ENCODE measurements at places on chromosomes 3 and 15. TPM values are rescaled to one million over a fixed set of nuclear protein-coding genes. Genes with fewer than 3 reads are reported as not detected.

DNA sequence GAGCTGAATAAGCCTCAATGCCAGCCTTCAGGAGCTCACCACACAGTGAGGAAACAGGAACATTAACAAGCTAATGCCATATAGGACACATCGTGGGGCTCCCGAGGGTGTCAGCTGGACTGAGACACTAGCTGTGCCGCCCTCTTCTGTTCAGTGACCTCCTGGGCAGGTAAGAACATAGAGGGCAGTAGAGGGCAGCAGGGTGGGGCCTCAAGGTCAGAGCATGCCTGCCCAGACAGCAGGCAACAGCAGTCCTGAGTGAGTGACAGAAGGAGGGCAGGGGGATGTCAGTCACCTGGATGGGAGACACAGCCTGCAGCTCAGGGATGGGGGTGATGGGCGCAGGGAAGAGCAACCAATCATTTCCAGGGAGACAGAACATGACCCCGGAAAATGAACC lies 15.5 kb downstream of the NTRK3 start:
- no peak for DNase-seq

- no peak for DNase-seq
Measured at GRCh38 chr15:87944691-87945090, 311.8 kb downstream of the NTRK3 start.

DNA sequence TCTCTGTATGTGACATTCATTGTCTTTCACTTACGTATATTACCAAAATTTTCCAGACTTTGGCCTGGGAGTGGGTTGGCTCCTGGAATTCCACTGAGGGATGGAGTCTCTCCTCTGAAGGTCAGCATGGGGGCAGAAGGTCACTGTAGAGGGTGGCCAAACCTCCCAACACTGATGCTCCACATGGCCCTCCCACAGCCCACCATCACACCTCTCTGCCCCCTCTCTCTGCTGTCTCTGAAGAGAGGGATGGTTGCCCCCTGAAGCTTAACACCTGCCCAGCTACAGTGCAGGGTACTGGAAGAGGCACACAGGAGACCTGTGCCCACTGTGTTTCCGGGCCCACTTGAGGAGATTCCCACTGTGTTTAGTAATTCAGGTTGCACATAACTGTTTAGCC lies 52.2 kb downstream of the CMTM6 start:
- no peak for DNase-seq

DNA sequence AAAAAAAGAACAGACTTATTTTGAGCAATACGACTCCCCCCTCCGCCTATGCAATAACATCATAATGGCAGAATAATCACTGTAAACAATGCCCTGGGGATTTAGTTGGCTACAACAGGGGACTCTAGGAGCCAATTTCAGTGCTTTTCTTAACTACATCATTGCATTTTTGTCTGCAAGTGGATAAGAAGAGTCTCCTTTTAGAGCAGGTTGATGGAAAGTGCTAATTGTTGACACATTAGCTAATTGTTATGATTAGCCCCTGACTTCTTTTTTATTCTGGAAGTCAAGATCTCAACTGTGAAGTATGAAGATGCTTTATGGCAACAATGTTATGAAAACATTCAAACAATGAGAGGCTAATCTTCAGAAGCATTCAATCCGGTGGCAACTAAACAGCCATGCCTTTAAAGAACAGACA lies 121.2 kb downstream of the MECOM start:
- DNase-seq: no peak

GPR149 gene
- total RNA-seq: not detected

ARGFX gene
- total RNA-seq: not detected
